ENCODE measurements at places on chromosomes 4 and X. TPM values are rescaled to one million over a fixed set of nuclear protein-coding genes. Genes with fewer than 3 reads are reported as not detected.

CLTRN gene
- 1.2 TPM for total RNA-seq

THAP6 gene
- 29.2 TPM for total RNA-seq

RPA4 gene
- 1.2 TPM for total RNA-seq

BMPR1B gene
- total RNA-seq: 2.6 TPM

- H3K27me3 ChIP-seq: no peaks in the 10 kb centered on the region
- no peak overlapping the region for H3K4me3 ChIP-seq
- no peak for DNase-seq
- peaks cover 38% of the 10 kb centered on the region for H3K4me1 ChIP-seq
- peak overlapping the region; percentile 77 for H3K27ac ChIP-seq
Observed at GRCh38 chr4:8185930-8186329, 13.2 kb upstream of the SH3TC1 start.

DNA sequence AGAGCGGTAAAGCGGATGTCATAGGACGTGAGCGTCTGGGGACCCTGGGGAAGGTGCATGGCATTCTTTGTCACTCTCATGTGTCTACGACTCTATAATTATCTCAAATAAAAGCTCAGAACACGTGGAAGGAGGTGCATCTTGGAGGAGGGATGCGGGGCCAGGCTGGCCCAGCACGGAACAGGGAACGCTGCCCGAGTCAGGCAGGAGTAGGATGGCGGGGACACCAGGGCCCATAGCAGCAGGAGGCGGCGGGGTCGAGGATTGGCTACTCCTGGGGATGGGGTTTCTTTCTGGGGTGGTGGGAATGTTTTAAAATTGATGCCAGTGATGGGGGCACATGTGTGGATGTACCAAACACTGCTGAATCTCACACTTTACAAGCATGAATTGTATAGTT lies 5.4 kb upstream of the HTRA3 start:
- H3K4me3 ChIP-seq: no peak overlapping the region
- DNase-seq: no peak
- peaks cover 45% of the 10 kb centered on the region for H3K4me1 ChIP-seq
- no peak overlapping the region for H3K27ac ChIP-seq
- peaks cover 7% of the 10 kb centered on the region for H3K27me3 ChIP-seq

- peaks cover 16% of the 10 kb centered on the region for H3K4me1 ChIP-seq
- DNase-seq: no peak
- no peaks in the 10 kb centered on the region for H3K27me3 ChIP-seq
- H3K4me3 ChIP-seq: no peak overlapping the region
Observed at GRCh38 chrX:150564838-150565237, 3.6 kb upstream of the MTM1 start.

GRCh38 chrX:68835468-68835867 lies 6.6 kb downstream of the EFNB1 start:
- DNase-seq: no peak
- no peaks in the 10 kb centered on the region for H3K27me3 ChIP-seq
- H3K4me3 ChIP-seq: no peak overlapping the region
- peaks cover 7% of the 10 kb centered on the region for H3K36me3 ChIP-seq

DNA sequence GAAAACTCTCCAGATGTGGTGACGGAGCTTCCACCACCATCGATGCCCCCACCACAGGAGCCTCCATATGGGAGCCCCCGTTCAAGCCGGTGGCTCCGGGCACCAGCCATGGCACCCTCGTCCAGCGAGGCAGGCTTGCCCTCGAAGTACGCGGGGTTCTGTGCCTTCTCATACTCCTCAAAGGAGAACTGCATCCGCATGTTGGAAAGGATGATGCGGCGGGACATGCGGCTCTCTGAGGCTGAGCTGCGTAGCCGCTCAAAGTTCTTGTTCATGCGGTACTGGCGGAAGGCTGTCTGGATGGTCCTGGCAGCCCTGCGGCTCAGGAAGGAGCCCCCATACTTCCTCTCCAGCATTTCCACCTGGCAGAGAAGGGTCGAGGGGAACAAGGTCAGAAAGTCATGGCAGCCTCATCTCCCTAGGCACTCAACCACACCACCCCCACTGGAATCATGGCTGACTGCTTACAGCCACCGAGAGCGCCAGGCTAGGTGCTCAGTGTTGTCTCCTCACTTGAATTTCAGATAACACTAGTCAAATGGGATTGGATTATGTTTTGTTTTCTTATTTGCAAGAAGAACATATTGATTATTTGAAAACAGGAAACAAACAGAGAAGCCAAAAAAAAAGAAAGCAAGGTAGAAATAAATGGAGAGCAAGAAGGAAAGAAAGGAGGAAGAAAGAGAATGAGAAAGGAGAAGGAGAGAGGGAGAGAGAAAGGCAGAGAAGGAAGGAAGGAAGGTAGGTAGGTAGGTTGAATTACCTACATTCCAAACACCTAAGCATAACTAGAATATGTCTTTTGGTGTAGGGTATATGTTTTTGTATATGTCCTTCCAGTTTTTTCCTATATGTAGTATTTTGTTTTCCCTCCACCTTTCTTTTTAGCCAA lies 26.6 kb downstream of the IQSEC2 start:
- H3K27ac ChIP-seq: no peak overlapping the region
- peaks cover 5% of the 10 kb centered on the region for H3K36me3 ChIP-seq
- H3K4me1 ChIP-seq: no peaks in the 10 kb centered on the region
- H3K27me3 ChIP-seq: no peaks in the 10 kb centered on the region

DNA sequence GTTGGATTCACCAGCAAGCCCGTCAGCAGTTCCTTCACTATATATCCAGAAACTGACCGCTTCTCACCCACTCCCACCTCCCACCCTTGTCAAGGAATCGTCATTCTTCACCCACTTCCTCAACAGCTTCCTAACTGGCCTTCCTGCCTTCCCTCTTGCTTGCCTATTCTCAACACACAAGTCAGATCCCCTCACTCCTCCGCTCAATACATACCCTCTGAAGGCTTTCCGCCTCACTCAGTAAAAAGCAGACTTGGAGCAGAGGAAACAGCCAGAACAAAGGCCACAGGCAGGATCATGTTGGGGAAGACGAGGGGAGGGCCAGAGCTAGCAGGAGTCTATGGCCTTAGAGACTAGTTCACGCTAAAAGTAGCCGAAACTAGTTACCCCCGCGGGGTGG lies 23.7 kb downstream of the RWDD4 start:
- H3K27me3 ChIP-seq: no peaks in the 10 kb centered on the region
- DNase-seq: no peak
- peak overlapping the region; percentile 1 for H3K27ac ChIP-seq
- H3K4me3 ChIP-seq: no peak overlapping the region
- no peaks in the 10 kb centered on the region for H3K36me3 ChIP-seq

DNA sequence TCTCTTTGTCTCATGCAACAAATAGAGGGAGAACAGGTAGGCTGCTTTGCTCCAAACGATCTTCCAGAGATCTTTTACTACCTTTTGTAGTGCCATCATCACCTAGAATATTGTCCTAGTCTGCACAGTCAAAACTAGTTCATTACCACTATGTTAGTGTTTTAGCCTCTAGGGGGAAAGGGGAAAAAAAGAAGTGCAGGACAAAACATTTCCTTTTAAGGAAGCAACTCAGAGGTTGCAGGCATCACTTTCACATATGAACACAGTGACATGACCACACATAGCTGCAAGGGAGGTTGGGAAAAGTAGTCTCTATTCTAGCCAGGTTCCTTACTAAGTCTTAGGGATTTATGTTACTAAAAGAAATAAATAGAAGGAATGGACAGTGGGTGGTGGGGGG lies 39.3 kb upstream of the RAP2C start:
- no peaks in the 10 kb centered on the region for H3K27me3 ChIP-seq
- H3K36me3 ChIP-seq: peaks cover 15% of the 10 kb centered on the region
- no peak for DNase-seq
- H3K27ac ChIP-seq: no peak overlapping the region
- H3K4me3 ChIP-seq: no peak overlapping the region

GRCh38 chr4:38955957-38956356 lies 76.3 kb downstream of the TMEM156 start:
- no peak overlapping the region for H3K27ac ChIP-seq
- no peaks in the 10 kb centered on the region for H3K4me1 ChIP-seq
- H3K36me3 ChIP-seq: no peaks in the 10 kb centered on the region
- no peak overlapping the region for H3K4me3 ChIP-seq
- H3K27me3 ChIP-seq: peaks cover 13% of the 10 kb centered on the region
- no peak for DNase-seq

DNA sequence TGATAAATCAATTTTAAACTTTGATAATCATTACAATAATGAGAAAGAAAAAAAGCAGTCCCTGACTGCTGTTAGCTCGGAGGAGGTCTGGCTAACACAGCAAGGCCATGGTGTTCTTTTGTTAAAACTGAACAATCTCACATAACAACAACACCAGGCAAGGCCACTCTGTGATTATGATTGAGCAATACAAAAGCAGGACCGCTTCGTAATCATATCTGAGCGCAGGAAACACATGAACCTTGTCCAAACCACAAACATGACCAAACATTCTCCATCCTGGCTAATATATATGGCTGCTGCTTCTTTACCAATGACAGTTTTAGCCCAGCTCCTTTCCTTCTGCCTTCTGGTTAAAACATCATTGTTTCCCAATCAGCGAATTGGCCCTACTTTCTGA lies 76.8 kb upstream of the DDX53 start:
- no peak overlapping the region for H3K4me3 ChIP-seq
- no peaks in the 10 kb centered on the region for H3K27me3 ChIP-seq
- no peaks in the 10 kb centered on the region for H3K36me3 ChIP-seq
- no peak for DNase-seq
- H3K27ac ChIP-seq: no peak overlapping the region

- no peak for DNase-seq
- H3K4me1 ChIP-seq: no peaks in the 10 kb centered on the region
- no peaks in the 10 kb centered on the region for H3K36me3 ChIP-seq
- no peak overlapping the region for H3K27ac ChIP-seq
- H3K4me3 ChIP-seq: no peak overlapping the region
Observed at GRCh38 chrX:104539081-104539480, 26.9 kb upstream of the IL1RAPL2 start.
